Omental fat pad (tissue), 4 donors: ENCODE measurements at places on chromosomes 1 and 21.

GRCh38 chr1:71357708-71358107 is 276.9 kb upstream of the ZRANB2 start:
- no peak for DNase-seq

DNA sequence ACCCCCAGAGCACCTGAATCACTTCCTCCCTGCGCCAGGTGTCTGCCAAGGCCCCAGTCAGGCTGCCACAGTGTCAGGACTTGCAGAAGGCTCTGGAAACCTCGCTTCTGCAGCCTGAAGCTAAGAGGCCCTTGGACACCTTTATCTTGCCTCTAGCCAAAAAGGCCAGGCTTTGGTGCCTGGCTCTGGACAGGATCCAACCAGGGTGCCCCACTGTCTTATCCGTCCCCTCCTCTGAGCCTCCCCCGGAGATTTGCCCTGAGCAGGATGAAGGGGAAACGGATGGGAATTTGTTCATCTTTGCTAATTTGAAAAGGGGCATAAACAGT is 12.8 kb upstream of the CLSTN1 start:
- no peak for DNase-seq

DNA sequence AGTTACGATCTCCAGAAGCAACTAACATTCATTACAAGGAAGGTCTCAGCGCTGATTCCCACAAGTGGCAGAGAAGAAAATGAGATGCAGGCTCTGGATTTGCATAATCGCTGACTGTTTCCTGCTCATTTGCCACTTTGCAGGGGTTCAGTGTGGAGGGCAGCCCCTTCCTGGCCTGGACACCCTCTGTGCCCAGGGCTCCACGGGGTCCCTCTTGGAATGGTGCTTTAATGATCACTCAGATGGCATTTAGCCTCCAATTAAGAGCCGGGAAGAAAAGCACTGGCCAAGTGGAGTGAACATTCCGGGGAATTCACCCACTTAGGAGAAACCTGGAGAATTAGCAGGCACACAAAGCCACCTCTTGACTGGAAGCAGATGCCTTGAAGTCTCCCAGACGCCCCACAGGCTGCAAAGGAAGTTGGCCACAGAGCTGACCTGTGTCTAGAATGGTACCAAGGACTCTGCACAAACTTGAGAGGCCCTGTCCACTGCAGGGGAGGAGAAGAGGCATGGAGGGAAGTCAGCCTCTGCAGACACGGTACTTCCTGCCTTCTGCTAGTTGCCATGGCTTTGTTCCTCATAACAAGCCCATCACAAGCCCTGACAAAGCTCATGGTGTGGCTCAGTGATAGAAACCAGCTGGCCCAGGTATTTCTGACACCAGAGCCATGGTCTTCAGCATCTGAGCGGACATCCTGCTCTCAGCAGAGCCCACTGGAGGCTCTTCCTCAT is 157.2 kb downstream of the KAZN start:
- no peak for DNase-seq

- DNase-seq = no peak
These were observed 45.7 kb downstream of the APP start for GRCh38 chr21:26124896-26125295.

GRCh38 chr1:71881611-71882010 is 400.7 kb downstream of the NEGR1 start:
- DNase-seq = no peak

GRCh38 chr1:52574594-52574993 is 21.7 kb upstream of the TUT4 start:
- no peak for DNase-seq

GRCh38 chr1:30668024-30668423 is 55.4 kb downstream of the MATN1 start:
- no peak for DNase-seq

GRCh38 chr1:8915446-8915845 is 30.2 kb upstream of the CA6 start:
- no peak for DNase-seq

DNA sequence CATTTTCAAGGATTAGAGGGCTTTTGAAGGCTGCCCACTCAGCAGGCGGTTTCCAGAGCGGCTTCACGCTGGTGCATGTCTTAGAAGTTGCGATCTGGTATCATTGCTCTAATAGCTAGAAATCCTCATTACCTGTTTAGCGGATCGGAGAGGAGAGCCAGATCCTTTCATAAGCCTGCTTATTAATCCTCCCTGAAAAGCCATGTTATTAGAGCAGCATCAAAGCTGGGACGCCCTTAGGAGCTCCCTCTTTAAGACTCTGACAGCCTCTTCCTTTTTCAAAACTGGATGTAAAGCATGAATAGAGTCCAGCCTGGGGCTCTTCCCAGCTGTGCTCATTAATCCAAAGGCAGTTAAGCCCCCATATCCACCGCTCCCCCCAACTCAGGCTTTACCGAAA is 13.9 kb upstream of the CTSE start:
- DNase-seq = no peak

DNA sequence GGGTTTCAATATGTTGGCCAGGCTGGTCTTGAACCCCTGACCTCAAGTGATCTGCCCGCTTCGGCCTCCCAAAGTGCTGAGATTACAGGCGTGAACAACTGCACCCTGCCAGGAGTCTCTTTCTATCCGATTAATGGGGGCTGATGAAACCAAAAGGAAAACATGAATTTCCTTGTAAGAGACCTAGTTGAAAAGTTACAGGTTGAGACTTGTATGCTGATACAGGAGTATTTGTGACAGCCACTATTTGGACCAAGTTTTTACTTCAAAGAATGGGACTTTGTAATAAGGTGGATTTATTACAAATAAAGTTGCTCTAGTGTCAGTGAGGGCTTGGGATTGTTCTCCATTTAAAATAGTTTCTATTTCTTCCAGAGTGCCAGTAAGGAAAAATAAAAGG is 43.6 kb upstream of the TMEM61 start:
- DNase-seq = no peak

- no peak for DNase-seq
These were observed 158.9 kb upstream of the COA6 start for GRCh38 chr1:234214129-234214910.

- DNase-seq = no peak
These were observed 491.2 kb upstream of the ZRANB2 start for GRCh38 chr1:71572038-71572437.

DNA sequence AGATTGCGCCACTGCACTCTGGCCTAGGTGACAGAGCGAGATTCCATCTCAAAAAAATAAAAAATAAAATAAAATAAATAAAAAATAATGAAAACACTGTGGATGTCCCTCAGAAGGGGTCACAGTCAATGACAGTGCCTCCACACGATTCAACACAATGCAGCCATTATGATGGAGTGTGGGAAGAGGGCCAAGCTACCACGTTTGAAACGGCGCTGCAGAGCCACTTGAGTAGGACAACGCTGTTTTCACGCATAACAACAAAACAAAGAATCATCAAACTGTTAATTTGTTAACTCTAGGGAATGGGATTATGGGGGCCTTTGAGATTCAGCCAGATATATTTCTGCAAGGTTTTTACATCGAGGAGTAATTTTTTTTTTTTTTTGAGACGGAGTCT is 36.5 kb downstream of the NKAIN1 start:
- DNase-seq = no peak

GRCh38 chr1:50976111-50976889 is 6.3 kb downstream of the CDKN2C start:
- no peak for DNase-seq

DNA sequence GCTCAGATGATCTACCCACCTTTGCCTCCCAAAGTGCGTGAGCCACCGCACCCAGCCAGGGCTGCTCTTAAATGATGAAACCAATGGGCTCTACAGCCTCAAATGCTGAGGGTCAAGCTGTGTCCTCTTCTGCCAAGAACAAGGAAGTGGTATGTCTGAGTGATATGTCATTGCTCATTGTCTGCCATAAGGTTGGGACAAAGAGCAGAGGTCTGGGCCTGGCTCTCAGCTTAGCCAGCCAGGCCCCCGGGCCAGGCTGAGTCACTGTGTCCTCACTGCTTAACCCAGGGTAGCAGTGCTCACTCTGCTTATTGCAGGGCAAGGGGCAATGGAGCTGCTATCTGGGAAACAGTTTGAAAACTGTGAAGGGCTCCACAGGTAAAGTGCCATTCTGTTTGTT is 8.3 kb upstream of the ETS2 start:
- no peak for DNase-seq

DNA sequence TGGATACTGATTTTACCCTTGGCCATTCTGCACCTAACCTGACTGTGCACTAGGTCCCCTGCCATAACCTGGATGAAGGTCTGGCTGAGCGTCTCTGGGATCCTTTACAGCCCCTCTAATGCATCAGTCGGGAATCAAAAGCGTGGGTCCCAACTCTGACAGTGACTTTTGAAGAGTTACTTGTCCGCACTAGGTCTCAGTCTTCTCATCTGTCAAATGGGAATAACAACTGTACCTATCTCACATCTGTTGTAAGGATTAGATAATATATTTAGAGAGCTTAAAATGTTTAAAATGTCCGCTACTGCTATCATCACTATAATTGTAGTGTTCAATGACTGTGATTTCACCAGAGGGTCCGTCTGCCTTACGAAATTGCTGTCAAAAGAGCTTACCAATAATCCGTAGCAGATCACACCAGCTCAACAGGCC is 746 bp downstream of the TADA1 start:
- no peak for DNase-seq

DNA sequence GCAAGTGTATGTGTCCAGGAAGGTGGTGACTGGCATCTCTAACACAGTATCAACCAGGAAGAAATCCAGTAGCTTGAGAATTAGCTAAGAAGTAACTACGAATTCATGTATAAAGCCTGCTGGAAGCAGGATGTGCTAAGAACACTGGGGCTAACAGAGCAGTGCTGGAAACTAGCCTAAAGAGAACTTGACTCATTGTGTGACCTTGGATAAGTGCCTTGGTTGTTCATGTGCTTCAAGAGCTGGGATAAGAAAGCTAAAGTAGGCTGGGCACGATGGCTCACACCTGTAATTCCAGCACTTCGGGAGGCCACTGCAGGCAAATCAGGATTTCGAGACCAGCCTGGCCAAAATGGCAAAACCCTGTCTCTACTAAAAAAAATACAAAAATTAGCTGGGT is 186.9 kb downstream of the RRAGC start:
- DNase-seq = no peak

- no peak for DNase-seq
These were observed 9.0 kb upstream of the CDC20 start for GRCh38 chr1:43349594-43350306.

DNA sequence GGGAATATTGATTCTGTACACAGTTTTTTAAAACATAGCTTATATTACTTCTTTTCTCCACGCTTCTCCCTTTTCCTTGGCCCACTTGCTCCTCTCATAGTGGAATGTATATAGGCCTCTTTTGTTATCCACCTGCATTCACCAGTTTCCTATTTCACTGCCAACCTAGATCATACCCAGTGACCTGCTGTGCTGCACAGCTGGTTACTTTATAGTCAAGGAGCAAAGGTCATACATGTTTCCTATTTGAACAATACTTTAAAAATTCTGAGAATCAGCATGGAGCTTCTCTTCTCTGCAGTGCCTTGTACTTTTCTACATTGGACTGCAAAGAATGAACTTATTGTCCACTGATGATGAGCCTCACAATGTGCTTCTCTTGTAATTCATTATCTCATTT is 4.3 kb upstream of the SLC35D1 start:
- DNase-seq = no peak

- no peak for DNase-seq
These were observed 51.1 kb downstream of the ZNF326 start for GRCh38 chr1:90045853-90046563.

DNA sequence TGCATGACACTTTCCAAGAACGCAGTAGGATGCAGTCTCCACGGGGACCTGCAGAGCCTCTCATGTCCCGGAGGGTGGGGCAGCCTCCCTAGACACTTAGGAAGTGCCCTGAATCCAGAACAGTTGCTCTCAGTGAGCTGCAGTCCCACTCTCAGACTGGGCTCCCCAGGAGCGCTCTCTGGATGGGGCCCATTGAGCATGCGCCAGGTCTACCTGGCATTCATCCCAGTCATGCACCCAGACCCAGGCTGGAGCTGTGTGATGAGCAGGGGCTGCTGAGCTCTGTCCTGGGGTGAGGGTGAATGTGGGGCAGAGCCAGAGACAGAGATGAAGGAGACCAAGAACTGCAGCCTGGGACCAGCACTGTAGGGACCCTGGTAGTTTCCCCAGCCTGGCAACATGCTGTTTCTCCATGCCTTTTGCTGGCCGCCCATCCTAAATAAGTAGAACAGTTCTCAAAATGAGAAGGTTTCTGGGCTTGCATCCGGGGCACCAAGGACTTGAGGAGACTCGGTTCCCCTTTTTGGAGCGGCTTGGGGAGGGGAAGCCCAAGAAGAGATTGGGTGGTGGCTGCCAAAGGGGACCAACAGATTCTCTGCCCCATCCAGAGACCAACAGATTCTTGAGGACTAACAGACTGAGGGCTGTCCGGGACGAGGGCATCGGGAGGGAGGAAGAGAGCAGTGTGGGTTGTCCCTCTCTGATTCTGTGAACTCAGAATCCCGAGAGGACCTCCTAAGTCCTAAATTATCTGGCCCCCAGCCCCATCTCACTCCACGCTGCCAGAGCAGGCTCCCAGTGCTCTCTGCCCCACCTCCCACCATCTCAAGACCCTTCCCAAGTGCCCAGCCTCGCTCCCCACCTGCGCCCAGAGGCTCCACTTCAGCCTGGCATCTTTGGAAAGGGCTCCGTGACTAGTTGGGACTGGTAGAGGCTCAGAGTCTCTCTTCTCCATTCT is 1.0 kb upstream of the PGLYRP4 start:
- no peak for DNase-seq

GRCh38 chr1:147753081-147753480 is 7.3 kb downstream of the GJA5 start:
- no peak for DNase-seq

DNA sequence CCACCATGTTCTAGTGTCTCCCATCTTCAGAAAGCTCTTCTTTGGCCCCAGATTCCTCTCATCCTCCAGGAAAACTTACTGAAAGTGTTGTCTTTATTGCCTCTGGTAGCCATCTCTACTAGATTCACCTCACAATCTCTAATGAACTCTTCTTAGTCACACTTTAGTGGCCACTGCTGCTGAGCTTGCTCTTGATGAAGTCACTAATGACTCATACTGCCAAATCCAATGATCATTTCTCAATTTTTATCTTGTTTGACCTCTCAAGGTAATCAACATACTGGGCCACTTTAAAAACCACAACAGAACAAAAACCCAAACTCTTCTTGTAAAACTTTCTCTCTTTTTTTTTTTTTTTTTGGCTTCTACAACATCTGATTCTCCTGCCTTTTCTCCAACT is 196.4 kb downstream of the LHX8 start:
- no peak for DNase-seq

DNA sequence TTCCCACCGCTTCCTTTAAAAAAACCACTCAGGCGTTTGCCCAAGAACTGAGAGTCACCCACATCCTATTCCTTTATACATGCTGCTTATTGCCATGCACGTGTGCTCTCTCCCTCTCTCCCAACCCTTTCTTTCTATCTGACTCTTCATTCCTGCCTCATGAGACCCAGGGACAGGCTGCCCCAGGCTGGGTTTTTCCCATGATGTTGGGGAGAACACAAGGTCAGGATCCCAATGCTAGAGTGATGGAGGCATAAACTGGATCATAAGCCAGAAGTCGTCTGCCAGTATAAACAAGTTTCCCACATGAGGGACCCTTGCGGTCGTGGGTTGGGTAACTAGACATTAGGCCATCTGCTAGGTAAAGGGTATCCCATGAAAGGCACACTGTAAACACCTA is 64.9 kb downstream of the CD2 start:
- DNase-seq = no peak
